ENCODE measurements at places on chromosomes 11 and 22. TPM values are rescaled to one million over a fixed set of nuclear protein-coding genes. Genes with fewer than 3 reads are reported as not detected.

CASP5 gene
- total RNA-seq = 0.50 TPM

YWHAH gene
- 90.6 TPM for total RNA-seq

ACRV1 gene
- total RNA-seq = not detected

IGHMBP2 gene
- total RNA-seq = 13.3 TPM

SYT8 gene
- total RNA-seq = 10.0 TPM

MRGPRF gene
- not detected for total RNA-seq

TMPRSS13 gene
- 6.8 TPM for total RNA-seq

OR8K5 gene
- total RNA-seq = not detected

ANO5 gene
- total RNA-seq = not detected

FAM111A gene
- total RNA-seq = 14.0 TPM

PRR33 gene
- total RNA-seq = not detected

CD151 gene
- 166 TPM for total RNA-seq

ALG8 gene
- total RNA-seq = 21.5 TPM

PRCP gene
- total RNA-seq = 12.3 TPM

DKK3 gene
- total RNA-seq = 85.4 TPM

Data from nasal cavity respiratory epithelium epithelial cell of viscerocranial mucosa (primary cell).